ENCODE measurements at places on chromosomes 6 and 20.

DNA sequence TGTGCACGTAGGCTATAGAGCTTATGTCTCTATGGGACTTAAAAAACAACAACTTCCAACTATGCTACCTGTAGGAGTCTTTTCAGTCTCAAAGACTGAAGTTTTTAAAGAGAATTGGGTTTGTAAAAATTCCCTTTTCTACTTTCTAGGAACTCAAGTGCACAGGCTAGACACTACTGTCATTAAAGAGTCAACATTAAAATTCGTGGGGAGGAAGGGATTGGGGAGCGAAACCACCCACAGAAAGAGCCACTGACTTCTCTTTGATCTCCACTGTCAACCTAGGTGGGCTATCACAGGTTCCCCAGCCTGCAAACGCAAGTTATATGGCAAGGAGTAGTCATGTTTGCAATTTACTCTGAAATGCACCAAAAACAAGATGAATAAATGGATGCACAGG, 37.7 kb downstream of the ADTRP start:
- DNase-seq, result no peak

- peak; percentile 18 for DNase-seq
These were observed 290.2 kb downstream of the TSHZ2 start for GRCh38 chr20:53262365-53262764.

DNA sequence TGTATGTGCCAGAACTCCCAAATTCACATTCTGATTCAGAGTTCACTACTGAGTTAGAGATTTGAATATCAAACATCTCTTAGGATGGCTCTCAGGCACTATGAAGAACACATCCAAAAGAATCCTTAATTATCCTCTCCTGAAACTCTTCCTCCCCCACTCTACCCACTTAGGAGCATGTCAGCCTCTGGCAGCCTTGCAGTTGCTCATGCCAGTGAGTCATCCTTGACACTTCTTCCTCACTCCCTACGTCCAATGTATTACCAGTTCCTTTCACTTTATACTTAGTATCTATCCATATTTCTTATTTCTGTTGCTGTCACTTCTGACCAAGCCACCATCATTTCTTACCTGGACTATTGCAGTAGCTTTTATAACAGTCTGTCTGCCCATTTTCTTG, 192.0 kb upstream of the IMPG1 start:
- DNase-seq, result peak; percentile 3

GRCh38 chr20:13927171-13927570, 63.2 kb downstream of the SEL1L2 start:
- no peak for DNase-seq

DNA sequence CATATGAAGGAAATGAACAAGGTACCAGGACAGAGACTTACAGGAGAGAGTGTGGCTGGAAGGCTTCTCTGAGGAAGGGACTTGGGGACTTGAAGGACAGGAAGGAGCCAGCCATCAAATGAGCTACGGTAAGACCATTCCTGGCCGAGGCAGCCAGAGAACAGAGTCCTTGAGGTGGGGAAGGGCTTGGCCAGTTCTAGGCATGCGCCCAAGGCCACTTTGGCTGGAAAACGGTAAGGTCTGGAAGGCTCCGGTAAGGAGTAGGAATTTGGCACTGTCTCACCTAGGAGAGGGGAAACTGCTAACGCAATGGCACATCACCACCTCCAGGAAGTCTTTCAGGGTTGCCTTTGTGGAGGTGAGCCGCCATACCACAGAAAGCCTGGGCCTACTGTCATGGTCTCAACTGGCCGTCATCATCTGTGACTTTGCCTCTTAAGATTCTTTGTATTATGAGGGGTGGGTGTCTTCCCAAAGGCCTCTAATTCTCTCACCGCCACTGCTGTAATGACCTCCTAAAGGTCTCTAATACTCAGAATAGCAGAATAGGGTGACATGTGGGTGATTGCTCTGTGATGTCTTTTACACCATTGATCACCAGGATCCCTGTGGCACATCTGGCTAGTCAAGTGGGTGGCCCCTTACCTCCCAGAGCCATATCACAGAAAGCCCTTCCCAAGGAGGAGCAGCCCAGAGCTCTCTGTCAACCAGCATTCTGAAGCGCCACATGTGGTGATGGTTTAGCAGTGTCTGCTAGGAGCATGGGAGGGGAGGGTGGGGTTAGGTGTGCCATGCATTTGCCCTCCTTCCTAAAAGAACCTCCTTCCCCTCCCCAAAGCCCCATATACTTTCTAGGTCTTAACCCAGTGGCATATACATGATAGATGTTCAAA, 17.7 kb upstream of the STX16 start:
- no peak for DNase-seq

- no peak for DNase-seq
These were observed 105.4 kb upstream of the AKIRIN2 start for GRCh38 chr6:87807475-87807874.

- DNase-seq, result no peak
These were observed 77.1 kb downstream of the CDYL start for GRCh38 chr6:4853349-4853748.

DNA sequence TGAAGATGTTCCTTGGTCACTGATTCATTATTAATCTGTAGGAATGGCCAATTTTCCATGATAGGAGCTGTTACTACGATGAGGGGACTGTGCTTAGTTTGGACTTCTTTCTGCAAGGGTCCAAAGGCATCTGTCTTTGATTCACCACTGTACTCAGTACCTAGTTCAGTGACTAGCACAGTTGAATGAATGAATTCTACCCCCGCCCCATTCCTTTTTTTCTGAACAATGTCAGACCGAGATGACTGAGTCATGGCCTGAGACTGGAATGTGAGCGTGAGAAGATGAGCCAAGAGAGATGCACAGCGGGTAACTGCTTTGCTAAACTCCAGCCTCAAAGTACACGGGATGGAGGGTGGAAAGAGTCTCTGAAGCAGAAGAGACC, 419 bp upstream of the SNHG17 start:
- peak; percentile 84 for DNase-seq

Data from foreskin keratinocyte (primary cell).